ENCODE measurements at places on chromosomes 12 and 14.

- DNase-seq, result no peak
Observed at GRCh38 chr12:130706885-130707570, 9.1 kb downstream of the RIMBP2 start.

- no peak for DNase-seq
Observed at GRCh38 chr12:50786498-50787231, 22.8 kb downstream of the ATF1 start.

GRCh38 chr12:119809023-119809422 lies 68.1 kb downstream of the CIT start:
- DNase-seq, result no peak

DNA sequence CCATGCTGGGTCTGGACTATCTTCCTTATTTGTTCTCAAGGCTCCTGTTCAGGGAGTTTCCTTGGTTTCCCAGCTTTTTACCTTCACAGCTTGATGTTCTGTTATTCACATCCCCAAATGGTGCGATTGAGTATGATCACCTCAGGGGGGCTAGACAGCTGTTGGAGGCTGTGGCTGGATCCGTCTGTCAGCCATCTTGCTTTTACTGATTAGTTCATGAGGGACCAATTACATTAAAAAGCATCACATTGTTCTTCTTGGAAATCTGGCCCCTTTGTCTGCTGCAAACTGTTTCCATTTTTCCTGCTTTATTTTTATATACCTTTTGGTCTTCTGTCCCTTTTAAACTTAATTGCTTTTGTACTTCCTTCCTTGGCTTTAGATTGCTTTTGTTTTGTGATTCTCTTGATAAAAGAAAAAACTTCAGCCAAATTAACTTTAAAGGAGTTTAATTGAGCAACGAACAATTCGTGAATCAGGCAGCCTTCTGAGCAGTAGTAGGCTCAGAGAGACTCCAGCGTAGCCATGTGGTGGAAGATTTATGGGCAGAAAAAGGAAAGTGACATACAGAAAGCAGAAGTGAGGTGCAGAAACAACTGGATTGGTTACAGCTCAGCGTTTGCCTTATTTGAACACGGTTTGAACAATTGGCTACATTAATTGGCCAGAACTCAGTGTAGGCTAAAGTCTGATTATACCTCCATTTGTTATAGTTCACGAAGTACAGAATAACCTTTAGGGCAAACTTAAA lies 208.7 kb downstream of the AEBP2 start:
- no peak for DNase-seq

DNA sequence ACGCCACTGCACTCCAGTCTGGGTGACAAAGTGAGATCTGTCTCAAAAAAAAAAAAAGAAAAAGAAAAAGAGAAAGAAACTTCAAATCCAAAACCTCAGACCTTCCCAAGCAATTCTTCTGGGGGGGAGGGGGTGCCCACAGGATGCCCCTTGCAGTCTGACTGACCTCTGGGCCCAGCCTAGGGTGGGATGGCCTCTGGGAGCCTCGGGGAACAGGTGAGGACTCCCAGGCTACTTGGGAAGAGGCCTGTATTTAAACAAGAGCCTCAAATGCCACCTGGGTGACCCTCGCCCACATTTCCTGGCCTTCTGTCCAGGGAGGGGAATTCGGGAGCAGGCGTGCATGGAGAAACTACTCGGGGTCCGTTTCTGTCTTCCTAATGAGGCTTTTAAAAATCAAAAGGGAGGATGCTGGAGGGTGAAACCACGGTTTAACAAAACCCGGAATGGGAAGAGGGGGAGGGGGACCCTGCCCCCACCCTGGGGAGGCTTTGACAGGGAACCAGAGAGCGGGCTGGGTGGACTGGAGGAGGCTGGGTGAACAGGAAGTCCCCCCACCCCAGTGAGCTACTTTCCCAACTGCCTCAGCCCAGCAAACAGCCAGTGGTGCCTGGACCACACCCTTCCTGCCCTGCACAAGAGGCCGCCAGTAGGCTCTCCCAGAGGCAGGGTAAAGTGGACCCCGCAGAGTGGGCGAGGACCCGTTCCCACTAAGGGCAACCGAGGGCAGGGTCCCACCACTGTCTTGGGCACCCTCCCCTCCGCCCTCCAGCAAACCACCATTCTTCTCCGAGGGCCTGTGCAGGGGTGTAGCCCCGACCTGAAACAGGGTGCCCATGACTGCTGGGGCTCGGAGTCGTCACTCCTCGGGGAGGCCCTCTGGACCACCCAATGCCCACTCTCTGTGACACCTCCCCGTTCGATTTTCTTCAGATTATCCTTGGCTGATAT lies 1.5 kb upstream of the FBRSL1 start:
- DNase-seq, result peak; percentile 61

- no peak for DNase-seq
Observed at GRCh38 chr14:72275242-72275641, 343.0 kb downstream of the RGS6 start.

DNA sequence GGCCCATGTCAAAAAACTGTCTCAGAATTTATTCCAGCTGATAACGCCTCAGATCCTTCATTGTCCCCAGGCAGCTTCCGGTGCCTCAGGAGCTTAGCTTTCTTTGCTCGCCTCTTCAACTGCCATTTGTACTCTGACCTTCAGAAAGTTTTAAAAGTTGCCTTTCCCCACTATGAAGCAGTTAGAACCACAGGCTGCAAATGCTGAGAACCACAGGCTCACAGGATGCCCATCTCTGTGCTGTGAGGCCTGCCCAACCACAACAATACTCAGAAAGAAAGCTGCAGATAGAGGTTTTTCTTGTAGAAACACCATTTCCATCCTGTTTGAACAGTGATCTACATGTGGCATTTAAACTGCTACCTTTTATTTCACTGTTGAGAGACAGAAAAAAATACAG lies 131.1 kb downstream of the PRKCH start:
- peak; percentile 81 for DNase-seq

DNA sequence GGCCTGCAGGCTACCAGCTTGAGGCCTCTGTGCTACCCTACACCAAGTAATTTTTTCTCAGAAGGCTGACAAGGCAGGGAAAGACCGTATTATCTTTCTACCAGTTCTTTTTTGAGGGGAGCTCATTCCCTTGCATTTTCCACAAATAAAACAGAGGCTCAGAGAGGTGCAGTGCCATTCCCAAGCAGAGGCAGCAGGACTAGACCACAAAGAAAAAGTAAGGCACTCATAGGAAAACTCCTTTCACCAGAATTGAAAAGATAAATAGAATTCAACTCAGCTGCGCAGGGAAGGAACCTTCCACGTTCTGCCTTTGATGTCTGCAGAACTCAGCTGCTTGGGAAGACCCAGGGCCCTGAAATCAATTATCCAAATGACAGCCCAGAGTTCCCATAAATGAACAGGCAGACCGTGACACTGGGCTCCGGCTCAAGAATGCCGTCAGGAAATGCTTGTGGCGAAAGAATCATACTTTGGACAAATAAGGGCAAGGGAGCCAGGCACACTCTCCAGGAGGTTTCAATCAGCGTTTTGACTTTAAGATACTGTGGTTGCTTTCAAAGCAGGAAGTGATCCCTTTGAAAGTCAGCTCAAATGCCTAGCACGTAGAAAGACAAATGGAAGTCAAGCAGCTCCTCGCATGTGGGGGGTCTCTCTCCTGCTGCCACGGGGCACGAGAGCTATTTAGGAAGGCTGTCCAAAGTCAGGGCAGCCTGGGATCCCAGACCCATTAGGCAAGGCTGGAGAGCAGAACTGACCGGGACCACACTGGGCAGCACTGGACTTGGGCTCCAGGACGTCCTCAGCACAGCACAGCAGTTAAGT lies 14.0 kb downstream of the KCTD10 start:
- DNase-seq, result no peak

DNA sequence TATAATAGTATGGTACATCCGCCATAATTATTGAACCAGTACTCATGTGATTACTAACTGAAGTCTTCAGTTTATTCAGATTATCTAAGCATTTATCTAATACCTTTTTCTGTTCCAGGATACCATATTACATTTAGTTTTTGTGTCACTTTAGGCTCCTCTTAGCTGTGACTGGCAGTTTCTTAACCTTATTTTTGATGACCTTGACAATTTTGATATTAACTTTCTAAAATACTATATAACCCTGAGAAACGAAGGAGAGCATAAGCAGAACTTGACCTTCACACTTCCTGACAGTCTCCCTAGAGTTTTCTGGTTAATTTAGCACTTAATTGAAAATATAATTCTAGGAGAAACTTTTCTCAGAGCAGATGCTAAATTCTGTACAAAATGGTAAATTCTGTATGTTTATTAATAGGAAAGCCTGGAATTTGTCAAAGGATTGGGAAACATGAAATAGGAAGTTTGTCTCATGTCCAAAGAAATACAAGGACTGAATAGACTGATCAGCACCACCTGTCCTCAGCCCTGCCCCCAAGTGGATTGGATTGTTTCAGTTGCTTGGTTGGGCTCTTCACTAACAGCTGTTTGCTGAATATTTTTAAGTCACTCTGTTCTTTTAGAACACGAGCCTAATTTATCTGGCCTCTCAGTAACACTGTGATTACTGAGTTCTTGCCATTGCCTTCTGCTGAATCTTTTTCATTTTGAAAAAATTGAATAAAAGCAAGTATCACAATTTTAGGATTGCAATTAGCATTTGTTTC lies 6.0 kb downstream of the BICDL1 start:
- DNase-seq, result no peak

GRCh38 chr12:53868511-53868986 lies 70.1 kb upstream of the HOXC13 start:
- no peak for DNase-seq

GRCh38 chr12:28811457-28811856 lies 337.6 kb upstream of the FAR2 start:
- DNase-seq, result no peak

GRCh38 chr12:31603546-31604009 lies 12.6 kb upstream of the DENND5B start:
- no peak for DNase-seq

- no peak for DNase-seq
Observed at GRCh38 chr14:53060046-53060445, 93.1 kb downstream of the DDHD1 start.

DNA sequence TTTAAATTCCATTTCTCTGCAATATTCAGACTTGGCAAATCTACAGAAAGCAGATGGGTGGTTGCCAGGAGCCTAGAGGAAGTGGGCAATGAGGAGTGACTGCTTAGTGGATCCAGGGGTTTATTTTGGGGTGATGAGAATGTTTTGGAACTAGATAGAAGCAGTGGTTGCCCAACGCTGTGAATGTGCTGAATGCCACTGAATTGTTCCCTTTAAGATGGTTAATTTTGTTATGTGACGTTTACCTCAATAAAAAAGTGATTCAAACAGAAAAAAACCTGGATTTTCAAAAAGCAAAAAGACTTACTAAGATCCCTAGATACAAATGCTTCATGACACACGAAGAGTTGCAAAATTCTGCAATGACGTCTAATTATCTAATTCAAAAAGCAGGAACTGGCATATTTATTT lies 34.2 kb downstream of the DAO start:
- no peak for DNase-seq

- no peak for DNase-seq
Observed at GRCh38 chr12:126219654-126220279, 1154.5 kb downstream of the AACS start.

DNA sequence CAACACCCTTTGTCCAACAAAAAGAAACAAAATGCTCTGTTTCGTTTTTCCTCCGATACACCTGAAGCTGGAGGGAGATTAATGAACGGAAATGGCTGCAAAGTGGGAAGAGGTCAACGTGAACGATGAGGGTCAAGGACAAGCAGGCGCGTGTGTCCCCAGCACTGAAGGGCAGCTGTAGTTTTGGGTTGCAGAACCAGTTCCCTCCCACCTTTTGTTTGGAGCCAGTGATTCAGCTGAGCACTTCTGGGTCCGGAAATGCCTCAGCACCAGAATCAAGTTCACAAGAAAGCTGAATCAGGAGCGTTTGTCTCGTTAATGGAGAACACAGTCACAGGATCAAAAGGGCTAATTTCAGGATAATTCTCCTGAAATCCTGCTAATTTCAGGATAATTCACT lies 51.1 kb upstream of the PWP1 start:
- no peak for DNase-seq

DNA sequence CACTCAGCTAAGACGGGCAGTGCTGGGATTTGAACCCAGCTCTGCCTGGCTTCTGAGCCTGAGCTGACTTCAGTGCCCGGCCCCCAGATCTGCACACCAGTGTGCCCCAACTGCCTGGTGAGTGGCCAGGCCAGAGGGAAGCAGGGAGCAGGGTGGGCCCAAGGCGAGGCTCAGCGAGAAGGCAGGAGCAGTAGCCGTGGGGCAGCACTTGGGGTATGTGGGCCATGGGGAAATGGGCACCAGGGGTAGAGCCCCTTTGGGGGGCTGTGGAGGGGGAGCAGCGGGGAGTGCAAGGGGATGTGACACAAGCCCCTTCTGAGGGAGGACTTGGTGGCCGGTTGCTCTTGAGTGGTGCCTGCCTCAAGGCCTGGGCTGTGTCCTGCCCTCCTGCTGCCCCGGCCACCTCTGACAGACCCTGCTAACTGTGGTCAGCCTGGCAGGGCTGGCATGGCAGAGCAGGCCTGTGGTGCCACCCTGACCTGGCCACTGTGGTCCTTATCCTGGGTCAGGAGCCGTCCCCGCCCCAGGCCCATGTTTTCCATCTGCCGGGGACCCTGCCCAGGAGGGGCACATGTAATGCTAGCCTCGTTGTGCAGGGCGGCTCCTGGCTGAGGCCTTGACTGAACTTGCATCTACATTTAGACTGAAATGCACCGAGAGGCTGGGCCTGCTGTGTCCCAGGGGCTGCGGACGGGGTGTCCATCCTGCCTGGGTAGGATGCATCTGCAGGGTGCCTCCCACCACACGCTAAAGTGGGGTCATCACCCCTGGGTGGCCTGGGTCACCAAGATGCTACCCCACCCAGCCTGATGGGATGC lies 90.5 kb downstream of the KIF26A start:
- DNase-seq, result no peak

DNA sequence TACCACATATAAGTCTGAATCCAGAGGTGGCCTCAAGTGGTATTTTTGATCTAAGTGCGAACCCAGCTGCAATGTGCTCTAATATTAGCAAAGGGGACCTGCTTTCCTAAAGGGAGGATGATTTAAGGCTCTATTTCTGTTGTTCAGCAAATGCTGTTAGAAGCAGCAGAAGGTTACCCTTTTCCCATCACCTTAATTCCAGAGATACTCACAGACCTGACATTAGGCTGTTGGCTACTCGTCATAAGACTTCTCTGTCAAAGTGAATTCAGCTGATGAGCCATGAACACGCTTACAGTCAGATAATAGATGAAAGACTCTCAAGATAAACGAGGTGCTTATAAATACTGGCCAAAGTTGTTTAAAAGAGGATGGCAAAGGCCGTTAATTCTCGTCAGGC lies 308.7 kb upstream of the DDHD1 start:
- DNase-seq, result no peak
